Left renal cortex interstitium (tissue), 4 donors: ENCODE measurements at places on chromosomes 7 and 10.

GRCh38 chr7:26318921-26319320 lies 27.3 kb downstream of the SNX10 start:
- no peak for DNase-seq

GRCh38 chr7:39528849-39529248 lies 37.4 kb upstream of the YAE1 start:
- no peak for DNase-seq

GRCh38 chr7:79714081-79714480 lies 260.6 kb upstream of the MAGI2 start:
- no peak for DNase-seq

DNA sequence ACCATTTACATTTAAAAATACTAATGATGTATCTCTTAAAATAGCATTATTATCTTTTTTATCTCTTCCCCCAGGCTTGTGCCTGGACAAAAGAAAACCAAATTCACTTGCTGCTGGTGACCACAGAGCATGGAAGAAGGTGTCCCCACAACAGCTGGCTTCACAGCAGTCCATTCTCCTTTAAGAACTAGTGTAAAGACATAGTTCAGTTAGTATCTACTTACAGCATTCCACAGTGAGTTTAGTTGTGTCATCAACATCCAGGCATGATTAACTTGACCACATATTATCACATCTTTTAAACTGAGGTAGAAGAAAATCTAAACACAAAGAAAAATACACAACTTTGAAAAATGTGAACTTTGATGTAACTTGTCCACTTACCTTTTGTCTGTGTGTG lies 55.0 kb downstream of the LRRC17 start:
- DNase-seq: no peak

DNA sequence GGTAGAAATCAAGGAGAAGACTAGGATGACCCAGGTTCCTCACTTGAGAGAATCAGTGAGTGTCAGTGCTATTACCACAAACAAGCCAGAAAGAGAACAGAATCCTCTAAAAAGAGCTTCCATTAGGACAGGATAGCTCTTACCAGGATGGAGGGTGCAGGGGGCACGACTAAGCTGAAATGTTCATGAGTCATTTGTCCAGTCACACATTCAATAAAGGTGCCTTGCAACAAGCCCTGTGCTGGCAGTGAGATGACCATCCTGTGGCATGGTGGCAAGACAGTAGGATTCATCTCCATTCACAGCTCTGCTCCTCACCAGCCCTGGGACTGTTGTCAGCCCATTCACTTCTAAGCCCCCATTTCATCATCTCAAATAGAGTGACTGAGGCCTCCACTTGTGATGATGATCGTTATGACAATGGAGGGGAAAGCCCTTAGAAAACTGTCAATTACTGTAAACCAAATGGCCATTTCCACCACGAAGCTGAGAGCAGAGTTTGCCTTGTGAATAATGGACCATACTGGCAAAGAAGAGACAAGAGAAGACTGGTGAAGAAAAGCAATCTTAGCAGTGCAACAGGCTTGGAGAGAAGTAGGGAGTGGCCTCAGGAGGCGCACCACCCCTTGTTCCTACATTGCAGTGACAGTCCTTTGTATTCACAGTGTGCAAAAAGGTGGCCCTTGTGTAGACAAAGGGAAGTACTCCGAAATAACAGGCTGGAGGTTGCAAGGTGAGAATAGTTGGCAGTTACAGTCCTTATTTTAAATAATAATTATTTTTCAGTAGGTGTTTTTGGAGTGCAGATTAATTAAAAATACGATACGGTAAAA lies 9.0 kb upstream of the WIPF3 start:
- no peak for DNase-seq

DNA sequence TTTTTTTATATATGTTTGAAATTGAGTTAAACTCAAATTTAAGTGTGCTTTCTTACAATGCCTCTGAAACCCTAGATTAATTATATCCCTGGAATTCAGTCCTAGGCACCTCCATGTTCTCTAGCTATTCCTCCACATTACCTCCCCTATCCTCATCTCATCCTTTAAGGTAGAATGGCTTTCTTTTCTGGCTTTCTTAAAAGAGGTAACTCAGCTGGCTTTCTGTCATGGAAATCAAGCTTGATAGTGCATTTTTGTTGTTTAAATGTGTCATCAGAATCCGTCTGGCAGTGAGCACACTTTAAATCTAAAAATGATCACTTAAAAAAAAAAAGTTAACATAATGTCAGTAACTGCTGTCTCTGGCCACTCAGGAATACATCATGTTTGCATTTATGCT lies 42.2 kb downstream of the AHR start:
- DNase-seq: no peak

DNA sequence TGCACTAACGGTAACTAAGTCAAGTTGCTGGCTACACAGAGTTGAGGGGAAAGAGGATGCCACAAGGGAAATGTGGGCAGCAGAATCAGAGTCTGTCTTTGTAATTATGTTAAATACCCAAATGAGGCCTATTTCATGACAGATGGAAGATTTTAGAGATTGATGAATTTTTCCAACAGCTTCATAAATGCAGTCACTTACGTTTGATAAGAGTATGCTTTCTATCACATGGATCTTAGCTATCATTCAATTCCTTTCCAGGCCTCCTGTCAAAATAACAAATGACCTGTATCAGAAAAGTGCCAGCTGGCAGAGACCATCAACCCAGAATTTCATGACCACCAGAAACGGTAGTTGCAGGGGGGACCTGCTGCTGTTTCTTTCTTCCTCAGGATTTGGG lies 148.4 kb upstream of the PLPP4 start:
- DNase-seq: no peak

- DNase-seq: no peak
These were observed 27.0 kb downstream of the WBP1L start for GRCh38 chr10:102770792-102771191.

DNA sequence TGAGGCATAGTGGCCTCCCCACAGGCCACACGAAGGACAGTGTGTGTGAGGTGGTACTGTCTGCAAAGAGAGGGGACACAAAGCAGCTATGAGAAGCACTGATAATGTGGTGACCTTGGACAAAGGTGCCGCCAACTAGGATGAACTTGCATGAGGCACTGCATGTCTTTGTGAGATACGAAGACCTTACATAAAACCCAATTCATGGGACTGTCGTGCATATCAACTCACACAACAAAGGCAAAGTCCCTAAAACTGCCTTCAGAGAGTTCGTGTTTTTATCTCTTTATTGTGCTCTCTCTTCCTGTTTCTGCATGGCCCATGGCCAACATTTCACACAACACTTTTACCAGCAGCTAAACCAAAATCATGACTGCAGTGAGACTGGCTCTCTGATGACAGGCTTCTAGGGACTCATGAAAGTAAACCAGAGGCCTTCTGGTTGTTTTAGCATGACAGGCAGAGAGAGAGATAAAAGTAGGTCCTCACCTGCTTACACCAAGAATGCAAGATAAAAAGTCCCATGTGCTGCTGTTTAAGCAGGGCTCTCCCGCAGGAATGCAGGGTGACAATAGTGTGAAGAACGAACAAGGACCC lies 347.8 kb downstream of the ELMO1 start:
- no peak for DNase-seq

GRCh38 chr10:88473989-88474883 lies 108.9 kb downstream of the RNLS start:
- DNase-seq: no peak

- DNase-seq: no peak
These were observed 284.3 kb downstream of the SORCS3 start for GRCh38 chr10:104925232-104925851.

DNA sequence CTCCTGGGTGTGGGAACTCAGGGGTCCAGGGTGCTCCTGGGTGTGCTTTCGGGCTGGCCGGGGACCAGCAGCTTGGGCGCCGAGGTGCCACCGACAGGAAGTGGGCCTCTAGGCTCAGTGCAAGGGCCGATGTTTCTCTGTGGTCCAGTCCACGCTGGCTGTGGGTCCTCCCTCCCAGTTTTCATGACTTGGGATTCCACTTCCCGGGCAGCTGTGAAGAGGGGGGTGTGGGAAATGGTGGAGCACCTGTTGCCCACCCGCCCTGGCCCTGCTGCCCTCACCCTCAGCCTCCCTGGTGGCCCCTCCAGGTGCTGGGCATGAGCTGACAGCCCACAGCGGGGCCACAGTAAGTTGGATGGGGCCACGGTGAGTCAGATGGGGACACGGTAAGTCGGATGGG lies 58.5 kb downstream of the NKX6-2 start:
- no peak for DNase-seq

DNA sequence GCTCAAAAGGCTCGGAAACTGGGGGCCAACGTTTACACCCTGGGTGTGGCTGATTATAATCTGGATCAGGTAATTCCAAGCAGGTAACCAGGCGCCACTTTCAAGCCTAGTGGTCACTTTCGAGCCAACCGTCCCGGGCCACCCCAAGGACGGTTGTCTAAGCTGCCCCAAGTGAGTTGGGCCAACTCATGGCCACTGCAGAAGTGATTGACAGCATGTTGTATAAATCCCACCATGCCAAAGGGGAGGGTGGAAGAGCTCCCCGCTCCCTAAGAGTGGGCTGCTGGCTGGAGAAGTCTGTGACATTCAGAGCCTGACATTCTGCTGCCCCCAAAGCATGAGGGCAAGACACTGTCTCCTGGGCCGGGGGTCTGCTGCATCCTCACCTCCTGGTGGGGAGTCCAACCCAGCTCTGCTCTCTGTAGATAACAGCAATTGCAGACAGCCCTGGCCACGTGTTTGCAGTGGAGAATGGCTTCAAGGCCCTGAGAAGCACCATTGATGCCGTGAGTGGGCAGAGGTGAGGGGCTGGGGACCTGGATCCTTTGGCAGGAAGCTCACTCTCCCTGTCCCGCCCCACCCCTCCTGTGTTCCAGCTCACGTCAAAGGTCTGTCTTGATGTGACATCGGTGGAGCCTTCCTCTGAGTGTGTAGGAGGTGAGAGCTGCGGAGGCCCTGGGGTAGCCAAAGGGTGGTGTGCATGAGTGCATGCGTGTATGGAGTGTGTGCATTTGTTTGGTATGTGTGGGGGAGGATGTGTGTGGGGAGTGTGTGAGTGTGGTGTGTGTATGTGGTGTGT lies 10.8 kb downstream of the ANTXRL start:
- no peak for DNase-seq

GRCh38 chr10:109037978-109038377 lies 885.3 kb downstream of the XPNPEP1 start:
- DNase-seq: no peak

DNA sequence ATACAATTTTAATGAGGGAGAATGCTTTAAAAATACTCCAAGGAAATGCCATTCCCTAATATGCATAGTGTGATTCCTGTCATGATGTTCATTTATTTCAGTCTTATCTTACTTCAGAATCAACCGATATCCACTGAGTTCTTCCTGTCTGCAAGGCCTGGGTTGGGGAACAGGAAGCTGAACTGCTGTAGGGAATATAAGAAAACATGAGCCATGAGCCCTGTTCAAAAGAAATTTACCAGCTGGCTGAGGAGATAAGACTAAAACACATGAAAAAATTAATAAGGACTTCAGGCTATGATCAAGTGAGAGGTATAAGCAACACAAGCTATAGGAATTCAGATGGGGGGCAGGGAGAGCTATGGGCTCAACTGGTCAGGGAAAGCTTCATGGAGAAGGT lies 184.7 kb downstream of the PLPP4 start:
- no peak for DNase-seq

DNA sequence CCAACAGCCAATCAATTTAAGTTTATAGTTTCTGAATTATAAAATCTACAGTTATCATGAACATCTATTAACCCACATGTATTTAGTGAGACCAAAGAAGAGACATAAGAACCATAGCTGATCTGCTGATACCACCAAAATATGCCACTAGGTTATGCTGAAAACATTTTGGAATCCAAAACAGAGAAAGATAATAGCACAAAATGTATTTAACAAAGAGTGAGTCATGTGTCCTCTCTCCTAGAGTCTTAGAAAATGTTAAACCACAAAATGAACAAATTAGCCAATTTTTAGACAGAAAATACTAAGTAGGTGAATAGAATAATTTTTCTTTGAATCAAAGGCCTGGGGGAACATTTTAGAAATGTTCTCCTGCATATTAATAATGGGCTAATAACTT lies 527.5 kb downstream of the GPAM start:
- DNase-seq: no peak

DNA sequence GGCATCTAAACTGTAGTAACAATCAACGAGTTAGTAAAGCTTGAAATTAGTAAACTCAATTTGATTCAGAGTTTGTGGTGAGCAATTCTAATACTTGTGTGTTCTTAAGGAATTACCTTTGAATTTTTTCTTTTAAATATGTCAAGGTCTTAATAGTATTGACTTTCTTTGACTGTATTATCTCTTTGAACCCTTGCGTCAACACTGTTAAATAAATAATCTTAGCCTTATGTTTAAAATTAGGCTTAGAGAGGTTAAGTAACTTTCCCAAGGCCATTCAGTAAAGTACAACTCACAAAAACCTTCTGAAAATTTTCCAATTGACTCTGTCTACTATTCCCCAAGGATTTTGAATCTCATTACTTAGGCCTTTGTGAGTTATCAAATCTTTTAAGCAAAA lies 716.4 kb downstream of the NRG3 start:
- no peak for DNase-seq

- no peak for DNase-seq
These were observed 4.1 kb downstream of the KCNIP2 start for GRCh38 chr10:101839416-101840063.

DNA sequence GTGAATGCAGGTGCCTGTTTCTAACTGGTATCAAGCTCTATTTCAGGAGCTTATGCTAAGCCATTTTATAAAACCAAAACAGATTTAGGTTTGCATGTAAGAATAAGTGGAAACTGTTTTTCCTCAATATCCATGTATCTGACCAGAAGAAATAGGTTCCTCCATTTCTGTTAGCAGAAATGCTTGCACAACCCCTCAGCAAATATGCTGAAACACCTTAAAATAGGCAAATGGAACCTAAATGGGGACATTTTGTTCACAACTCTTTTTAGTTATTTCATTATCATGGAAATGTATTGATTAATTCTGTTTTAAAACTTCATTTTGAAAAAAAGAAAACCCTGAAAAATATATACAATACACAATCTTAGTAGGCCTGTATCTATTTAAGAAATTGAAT lies 8.9 kb upstream of the EEPD1 start:
- no peak for DNase-seq

DNA sequence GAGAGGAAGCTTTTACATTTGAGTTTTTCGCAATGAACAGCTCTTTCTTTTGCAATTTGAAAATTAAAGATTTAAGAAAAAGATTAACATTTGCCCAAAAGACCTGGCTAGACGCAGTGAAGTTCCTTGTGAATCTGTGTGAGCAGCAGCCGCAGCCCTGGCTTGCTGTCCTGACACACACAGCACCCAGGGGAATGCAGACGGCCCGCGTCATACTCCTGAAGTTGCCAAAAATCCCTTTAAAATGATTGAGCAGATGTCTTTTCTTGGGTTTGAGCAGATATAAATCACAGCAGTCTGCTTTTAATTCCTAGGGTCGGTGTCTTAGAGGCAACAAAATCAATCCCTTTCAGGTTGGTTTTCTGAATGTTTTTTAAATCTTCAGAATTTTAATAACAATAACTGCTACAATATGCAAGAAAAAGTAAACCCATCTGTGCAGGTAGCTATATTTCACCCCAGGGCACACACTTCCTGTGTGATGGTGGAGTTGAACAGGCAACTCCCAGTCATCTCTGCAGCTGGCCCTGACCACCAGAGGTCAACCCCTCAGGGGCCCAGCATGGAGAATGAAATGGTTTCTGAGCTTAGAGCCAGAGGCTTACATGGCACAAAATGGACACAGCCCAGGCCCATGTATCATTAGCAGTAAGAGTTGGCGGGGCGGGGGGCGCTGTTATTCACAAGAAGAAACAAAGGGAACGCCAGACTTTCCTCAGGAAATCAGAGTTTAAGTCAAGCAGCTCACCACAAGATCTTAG lies 32.2 kb upstream of the TRIL start:
- no peak for DNase-seq

GRCh38 chr7:5005066-5005465 lies 40.6 kb upstream of the RBAK start:
- DNase-seq: no peak

- no peak for DNase-seq
These were observed 17.6 kb downstream of the PODXL start for GRCh38 chr7:131538813-131539179.
